Natural killer cell (primary cell): ENCODE measurements at places on chromosomes 16 and 17. TPM values are rescaled to one million over a fixed set of nuclear protein-coding genes. Genes with fewer than 3 reads are reported as not detected.

The ASPHD1 gene
- total RNA-seq = not detected

The MAFG gene
- total RNA-seq = 11.9 TPM

The HNF1B gene
- not detected for total RNA-seq

The CDT1 gene
- total RNA-seq = 3.8 TPM

The LDHD gene
- total RNA-seq = 0.12 TPM

The CAVIN1 gene
- not detected for total RNA-seq

The RNF43 gene
- 0.95 TPM for total RNA-seq

The TNS4 gene
- 0.94 TPM for total RNA-seq

The UNC13D gene
- total RNA-seq = 277 TPM

GRCh38 chr17:41367426-41368075 is 2.1 kb downstream of the KRT33B start:
- no peak for DNase-seq
- H3K4me3 ChIP-seq = no peak overlapping the region
- no peaks in the 10 kb centered on the region for H3K4me1 ChIP-seq
- no peak overlapping the region for H3K27ac ChIP-seq

- no peaks in the 10 kb centered on the region for H3K36me3 ChIP-seq
- H3K4me1 ChIP-seq = no peaks in the 10 kb centered on the region
- no peak overlapping the region for H3K4me3 ChIP-seq
- DNase-seq = no peak
- no peak overlapping the region for H3K27ac ChIP-seq
Measured at GRCh38 chr16:14131774-14132695, 60.9 kb downstream of the MRTFB start.

DNA sequence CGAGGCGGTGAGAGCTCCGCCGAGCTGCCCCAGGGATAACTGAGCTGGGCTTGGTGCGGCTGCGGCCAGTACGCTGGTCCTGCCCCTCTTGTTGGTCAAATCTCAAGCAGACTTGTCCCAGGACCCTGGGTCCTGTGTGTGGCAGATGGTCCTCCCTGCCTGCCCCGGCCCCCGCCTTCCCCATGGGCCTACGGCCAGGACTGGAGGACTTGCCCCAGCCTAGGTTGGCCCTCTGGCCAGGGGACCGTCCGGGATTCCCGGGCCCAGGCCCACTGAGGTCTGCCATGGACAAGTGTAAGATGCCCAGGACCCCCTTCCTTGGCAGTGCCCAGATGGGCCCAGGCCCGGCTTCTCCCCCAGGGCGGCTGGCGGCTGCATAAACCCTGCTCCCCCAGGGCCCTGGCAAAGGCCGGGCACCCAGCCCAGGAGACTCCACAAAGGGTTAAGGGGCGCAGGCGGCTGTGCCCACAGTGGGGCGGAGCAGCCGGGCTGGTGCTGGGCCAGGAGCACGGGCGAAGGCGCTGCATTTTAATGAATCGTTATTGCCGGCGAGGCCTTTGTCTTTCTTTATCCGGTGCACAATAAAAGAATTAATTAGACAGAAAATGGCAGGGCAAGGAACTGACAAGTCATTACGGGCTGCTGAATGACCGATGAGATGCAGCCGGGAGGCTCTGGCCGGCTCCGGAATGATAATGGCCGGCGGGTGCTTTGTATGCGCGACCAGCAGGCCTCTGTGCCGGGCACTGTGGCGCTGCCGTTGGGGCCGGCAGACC is 9.1 kb downstream of the SOX8 start:
- no peaks in the 10 kb centered on the region for H3K4me1 ChIP-seq
- H3K27ac ChIP-seq = no peak overlapping the region
- no peaks in the 10 kb centered on the region for H3K27me3 ChIP-seq
- no peaks in the 10 kb centered on the region for H3K36me3 ChIP-seq

- H3K4me1 ChIP-seq = peaks cover 24% of the 10 kb centered on the region
- no peaks in the 10 kb centered on the region for H3K36me3 ChIP-seq
- peak overlapping the region; percentile 54 for H3K27ac ChIP-seq
- no peaks in the 10 kb centered on the region for H3K27me3 ChIP-seq
- peak; percentile 78 for DNase-seq
Measured at GRCh38 chr16:57736419-57737351, 1.1 kb downstream of the KATNB1 start.

DNA sequence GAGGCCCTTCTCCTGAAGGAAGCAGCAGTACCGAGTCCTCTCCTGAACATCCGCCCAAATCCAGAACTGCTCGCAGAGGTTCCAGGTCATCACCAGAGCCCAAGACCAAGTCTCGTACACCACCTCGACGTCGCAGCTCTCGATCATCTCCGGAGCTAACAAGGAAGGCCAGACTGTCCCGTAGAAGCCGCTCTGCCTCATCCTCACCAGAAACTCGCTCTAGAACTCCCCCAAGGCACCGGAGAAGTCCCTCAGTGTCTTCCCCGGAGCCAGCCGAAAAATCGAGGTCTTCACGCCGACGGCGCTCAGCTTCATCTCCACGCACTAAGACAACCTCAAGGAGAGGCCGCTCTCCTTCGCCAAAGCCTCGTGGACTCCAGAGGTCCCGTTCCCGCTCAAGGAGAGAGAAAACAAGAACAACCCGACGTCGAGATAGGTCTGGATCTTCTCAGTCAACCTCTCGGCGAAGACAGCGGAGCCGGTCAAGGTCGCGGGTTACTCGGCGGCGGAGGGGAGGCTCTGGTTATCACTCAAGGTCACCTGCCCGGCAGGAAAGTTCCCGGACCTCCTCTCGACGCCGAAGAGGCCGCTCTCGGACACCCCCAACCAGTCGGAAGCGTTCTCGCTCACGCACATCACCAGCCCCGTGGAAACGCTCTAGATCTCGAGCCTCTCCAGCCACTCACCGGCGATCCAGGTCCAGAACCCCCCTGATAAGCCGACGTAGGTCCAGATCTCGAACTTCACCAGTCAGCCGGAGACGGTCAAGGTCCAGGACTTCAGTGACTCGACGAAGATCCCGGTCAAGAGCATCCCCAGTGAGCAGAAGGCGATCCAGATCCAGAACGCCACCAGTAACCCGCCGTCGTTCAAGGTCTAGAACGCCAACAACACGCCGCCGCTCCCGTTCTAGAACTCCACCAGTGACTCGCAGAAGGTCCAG is 11.3 kb downstream of the ELOB start:
- peaks cover 100% of the 10 kb centered on the region for H3K36me3 ChIP-seq
- H3K27ac ChIP-seq = no peak overlapping the region
- DNase-seq = peak; percentile 20

GRCh38 chr16:75104836-75105235 is 11.7 kb downstream of the LDHD start:
- no peaks in the 10 kb centered on the region for H3K36me3 ChIP-seq
- peaks cover 43% of the 10 kb centered on the region for H3K4me1 ChIP-seq
- no peak for DNase-seq
- no peak overlapping the region for H3K4me3 ChIP-seq

DNA sequence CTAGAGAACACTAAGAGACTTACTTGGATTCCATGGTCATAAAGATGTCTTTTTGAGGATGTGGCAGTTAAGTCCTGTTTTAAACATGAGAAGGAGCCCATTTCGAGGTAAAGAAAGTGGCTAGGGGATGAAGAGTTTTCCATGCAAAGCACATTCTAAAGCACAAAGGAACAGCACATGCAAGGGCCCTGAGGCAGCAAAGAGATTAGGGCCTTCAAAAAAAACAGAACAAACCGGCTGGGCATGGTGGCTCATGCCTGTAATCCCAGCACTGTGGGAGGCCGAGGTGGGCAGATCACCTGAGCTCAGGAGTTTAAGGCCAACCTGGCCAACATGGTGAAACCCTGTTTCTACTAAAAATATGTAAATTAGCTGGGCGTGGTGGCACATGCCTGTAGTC is 79.8 kb downstream of the AKAP1 start:
- H3K27ac ChIP-seq = no peak overlapping the region
- H3K4me1 ChIP-seq = no peaks in the 10 kb centered on the region
- DNase-seq = no peak
- H3K4me3 ChIP-seq = no peak overlapping the region
- H3K27me3 ChIP-seq = no peaks in the 10 kb centered on the region

- no peaks in the 10 kb centered on the region for H3K4me1 ChIP-seq
- H3K36me3 ChIP-seq = no peaks in the 10 kb centered on the region
- no peak overlapping the region for H3K27ac ChIP-seq
- no peak overlapping the region for H3K4me3 ChIP-seq
Measured at GRCh38 chr16:11283820-11284248, 2.7 kb upstream of the PRM1 start.

- no peaks in the 10 kb centered on the region for H3K4me1 ChIP-seq
- H3K27me3 ChIP-seq = no peaks in the 10 kb centered on the region
- no peak for DNase-seq
- H3K4me3 ChIP-seq = no peak overlapping the region
- no peaks in the 10 kb centered on the region for H3K36me3 ChIP-seq
Measured at GRCh38 chr16:83159049-83159448, 532.3 kb downstream of the CDH13 start.

DNA sequence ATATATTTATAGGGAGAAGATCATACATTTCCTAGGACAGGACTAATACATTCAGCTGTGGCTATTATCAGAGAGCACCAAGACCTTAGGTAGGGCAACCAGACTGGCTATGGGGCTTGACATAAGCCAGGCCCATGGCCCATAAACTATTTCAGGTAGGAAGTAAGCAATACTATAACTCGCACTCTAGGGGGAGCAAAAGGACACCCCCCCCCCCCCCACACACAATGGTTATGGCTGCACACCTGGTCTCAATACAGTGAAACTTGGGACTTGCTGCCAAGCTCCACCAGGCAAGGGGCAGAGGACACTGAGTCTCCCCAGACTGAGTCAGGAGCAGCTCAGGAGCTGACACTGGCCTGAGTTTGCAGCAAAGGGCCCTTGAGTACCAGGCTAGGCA is 348.9 kb upstream of the ASIC2 start:
- no peaks in the 10 kb centered on the region for H3K27me3 ChIP-seq
- no peak overlapping the region for H3K27ac ChIP-seq
- no peak overlapping the region for H3K4me3 ChIP-seq

- no peak overlapping the region for H3K4me3 ChIP-seq
- DNase-seq = no peak
- peaks cover 5% of the 10 kb centered on the region for H3K4me1 ChIP-seq
- H3K27ac ChIP-seq = no peak overlapping the region
- H3K36me3 ChIP-seq = peaks cover 70% of the 10 kb centered on the region
Measured at GRCh38 chr17:40031706-40032105, 16.5 kb downstream of the CSF3 start.

DNA sequence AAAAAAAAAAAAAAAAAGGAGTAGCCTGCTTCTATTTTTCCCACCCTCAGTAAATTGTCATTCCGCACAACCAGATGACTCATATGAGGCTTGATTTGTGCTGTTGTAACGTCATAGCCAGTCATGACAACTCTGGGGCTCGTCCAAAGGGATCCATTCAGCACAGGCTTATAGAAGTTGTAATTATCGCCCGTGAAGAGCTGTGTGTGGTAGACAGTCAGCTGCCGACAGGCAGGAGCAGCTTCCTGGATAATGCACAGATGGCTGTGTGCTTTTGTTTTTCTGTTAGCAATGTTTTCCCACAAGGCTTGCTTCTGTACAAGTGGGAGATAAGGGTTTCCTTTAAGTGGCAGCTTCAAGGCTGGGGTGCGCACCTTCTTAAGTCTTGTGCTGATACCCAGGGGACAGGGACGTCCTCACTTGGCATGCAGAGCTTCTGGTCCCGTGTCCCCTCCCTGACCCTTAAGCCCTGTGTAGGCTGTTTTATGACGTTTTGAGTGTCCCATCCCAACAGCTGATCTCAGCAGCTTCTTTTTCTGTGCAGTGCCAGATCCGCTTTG is 26.0 kb downstream of the SNX29 start:
- no peak for DNase-seq
- H3K4me1 ChIP-seq = no peaks in the 10 kb centered on the region
- no peak overlapping the region for H3K27ac ChIP-seq

GRCh38 chr17:80920441-80920840 is 71.2 kb upstream of the CHMP6 start:
- DNase-seq = no peak
- H3K4me1 ChIP-seq = no peaks in the 10 kb centered on the region
- peaks cover 28% of the 10 kb centered on the region for H3K36me3 ChIP-seq
- H3K27me3 ChIP-seq = no peaks in the 10 kb centered on the region

DNA sequence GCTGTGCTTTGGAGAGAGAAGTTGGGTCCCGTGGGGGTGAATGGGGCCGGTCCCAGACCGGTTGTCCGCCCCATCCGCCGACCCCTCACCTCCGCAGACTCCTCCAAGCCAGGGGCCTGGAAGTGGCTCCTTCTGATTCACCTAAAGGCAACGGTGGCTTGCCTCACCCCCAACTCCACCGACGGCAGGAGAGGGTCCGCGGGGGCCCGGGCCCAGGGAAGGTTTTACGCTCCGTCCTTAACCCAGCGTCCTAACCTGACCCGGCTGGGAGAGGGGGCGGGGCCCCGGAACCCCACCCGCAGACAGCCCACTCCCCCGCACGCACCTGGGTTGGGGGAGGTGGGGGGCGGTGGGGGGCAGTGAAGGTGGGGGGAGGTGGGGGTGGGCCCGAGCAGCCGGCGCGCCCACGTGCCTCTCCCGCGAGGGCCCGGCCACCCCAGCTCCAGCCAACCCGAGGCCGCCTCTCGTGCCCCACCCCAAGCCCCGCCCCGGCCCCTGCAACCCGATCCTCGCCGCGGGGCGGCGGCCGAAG is 12.7 kb upstream of the CD300A start:
- peaks cover 45% of the 10 kb centered on the region for H3K4me1 ChIP-seq
- H3K36me3 ChIP-seq = no peaks in the 10 kb centered on the region
- H3K27me3 ChIP-seq = peaks cover 2% of the 10 kb centered on the region
- peak overlapping the region; percentile 4 for H3K4me3 ChIP-seq
- peak; percentile 80 for DNase-seq
- no peak overlapping the region for H3K27ac ChIP-seq

- peaks cover 75% of the 10 kb centered on the region for H3K4me1 ChIP-seq
- DNase-seq = no peak
- H3K4me3 ChIP-seq = peak overlapping the region; percentile 0
- peak overlapping the region; percentile 71 for H3K27ac ChIP-seq
Measured at GRCh38 chr17:7579834-7580603, 581 bp downstream of the CD68 start.

DNA sequence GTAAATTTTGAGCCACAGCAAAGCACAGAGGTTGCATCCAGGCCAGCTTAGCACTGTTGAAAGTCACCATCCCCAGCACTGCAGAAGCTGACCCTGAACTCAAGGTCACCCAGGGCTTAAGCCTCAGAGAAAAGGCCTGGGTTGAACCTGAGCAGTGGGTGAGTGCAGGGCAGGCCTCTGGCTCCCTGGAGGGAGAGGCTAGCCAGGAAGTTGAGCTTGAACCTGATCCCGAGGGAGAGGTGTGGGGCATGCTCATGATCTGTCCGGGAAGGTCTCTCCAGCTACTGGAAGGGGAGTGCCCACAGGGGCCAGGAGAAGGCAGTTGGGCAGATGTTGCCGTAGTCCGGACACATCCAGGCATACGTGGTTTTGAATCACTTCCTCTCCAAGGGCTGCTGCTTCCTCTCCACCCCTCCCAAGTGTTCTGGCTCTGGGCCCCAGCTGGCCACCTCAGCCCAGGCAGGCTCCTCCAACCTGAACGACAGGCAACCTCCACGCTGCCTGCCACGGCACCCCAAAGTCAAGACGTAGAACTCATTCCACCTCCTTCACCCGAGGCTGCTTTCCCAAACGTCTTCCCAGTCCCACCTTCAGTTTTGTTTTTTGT is 18.4 kb downstream of the CARHSP1 start:
- no peaks in the 10 kb centered on the region for H3K27me3 ChIP-seq
- no peak for DNase-seq

- H3K4me3 ChIP-seq = no peak overlapping the region
- no peaks in the 10 kb centered on the region for H3K36me3 ChIP-seq
- H3K27me3 ChIP-seq = no peaks in the 10 kb centered on the region
- no peak overlapping the region for H3K27ac ChIP-seq
Measured at GRCh38 chr17:73325527-73325842, 13.7 kb upstream of the CDC42EP4 start.
